GM12878 (cell line): ENCODE measurements at places on chromosomes 1 and 21. TPM values are rescaled to one million over a fixed set of nuclear protein-coding genes. Genes with fewer than 3 reads are reported as not detected.

DNA sequence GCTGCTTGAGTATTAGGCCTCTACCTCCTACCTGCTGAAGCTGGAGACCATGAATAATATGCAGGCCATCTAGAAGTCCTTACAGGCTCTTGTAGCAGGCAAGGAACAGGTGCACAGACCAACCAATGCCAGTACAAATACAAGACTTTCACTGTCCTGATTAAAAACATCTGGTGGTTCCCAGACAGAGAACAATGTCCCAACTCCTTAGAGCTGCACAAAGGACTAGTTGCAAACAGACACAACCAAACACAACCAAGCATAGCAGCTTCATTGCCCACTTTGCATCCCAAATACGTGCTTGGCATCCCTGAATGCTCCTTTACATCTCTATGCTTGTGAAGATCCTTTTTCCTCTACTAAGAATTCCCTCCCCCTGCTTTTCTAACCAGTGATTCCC, 98.1 kb upstream of the CXADR start:
- H3K4me3 ChIP-seq = no peak overlapping the region
- no peaks in the 10 kb centered on the region for H3K27me3 ChIP-seq
- no peaks in the 10 kb centered on the region for H3K4me1 ChIP-seq
- no peaks in the 10 kb centered on the region for H3K36me3 ChIP-seq
- no peak overlapping the region for H3K27ac ChIP-seq

DNA sequence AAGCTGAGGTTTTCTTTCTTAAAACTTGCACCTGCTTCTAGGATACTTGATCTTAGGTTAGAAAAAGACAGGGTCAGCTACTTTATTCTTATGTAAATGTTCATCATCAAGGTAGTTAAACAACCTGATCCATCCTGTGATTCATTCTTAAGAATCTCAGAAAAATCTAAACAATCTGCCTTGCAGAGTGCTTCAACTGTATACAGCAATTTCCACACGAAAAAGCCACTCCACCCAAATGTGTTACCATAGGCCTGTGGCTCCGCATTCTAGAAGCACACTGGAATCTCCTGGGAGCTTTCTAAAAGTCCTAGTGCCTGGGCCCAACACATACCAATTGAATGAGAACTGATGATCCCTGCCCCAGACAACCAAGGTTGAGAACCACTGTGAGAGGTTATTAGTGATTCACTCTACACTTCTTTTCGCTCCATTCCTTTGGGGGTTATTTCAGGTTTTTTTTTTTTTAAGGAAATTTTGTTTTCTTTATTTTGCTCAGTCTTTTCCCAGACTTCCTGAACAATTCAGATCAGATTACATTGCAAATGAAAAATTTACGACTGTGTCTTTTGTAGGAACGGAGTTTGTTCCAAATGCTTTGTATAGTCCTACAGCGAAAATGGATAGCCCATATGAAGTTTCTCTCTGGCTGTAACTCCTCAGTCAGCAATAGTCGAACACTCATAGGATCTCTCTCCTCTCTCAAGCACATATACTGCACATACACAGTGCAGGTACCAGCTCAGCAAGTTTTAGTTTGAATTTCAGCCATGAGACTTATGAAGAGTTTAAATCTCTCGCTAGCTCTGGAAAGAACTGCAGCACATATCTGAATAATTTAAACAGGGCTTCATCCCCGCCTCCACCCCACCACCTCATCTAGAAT, 16.1 kb downstream of the SMYD2 start:
- no peak overlapping the region for H3K4me3 ChIP-seq
- H3K36me3 ChIP-seq = no peaks in the 10 kb centered on the region
- no peak overlapping the region for H3K27ac ChIP-seq
- DNase-seq = no peak
- no peaks in the 10 kb centered on the region for H3K27me3 ChIP-seq

DNA sequence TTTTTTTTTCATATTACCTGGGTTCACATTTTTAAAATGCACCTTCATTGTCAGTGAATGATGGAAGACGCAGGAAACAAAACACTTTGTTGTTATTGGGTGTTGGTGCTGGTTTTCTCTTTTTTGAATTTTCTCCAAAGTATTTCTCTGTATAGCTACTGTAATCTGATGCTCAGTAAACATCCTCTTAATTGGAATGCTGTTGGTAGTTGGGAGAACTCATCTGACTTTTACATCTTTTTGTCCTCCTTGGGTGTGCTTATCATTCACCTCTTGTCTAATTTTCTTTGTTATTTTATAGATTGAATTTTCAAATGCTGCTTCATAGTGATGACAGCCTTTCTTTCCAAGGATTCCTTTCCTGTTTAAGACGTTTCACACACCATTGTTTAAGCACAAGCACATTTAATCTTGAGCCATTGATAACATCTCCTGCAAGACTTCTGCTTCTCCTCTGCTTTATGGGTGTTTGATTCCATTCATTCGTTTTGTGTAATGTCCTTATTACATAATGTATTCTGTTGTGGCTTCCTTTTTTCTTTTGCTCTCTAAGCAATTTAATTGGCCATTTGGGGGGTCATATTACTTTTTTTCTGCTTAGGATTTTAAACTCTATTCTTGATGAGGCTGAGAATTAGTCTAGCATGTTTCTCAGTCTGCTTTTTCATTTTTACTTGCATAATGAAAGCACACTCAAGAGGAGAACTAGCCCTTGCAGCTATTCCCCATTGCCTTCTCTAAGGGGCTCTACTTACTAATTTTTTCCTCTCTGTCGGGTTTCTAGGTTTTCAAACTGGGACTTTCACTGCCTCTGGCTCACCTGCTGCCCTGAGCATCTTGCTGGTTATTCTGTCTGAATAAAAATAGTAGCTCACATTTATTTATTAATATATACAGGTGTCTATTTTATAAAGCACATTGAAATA, 42.0 kb upstream of the CD34 start:
- H3K36me3 ChIP-seq = no peaks in the 10 kb centered on the region
- H3K4me3 ChIP-seq = no peak overlapping the region
- DNase-seq = no peak
- peaks cover 5% of the 10 kb centered on the region for H3K27me3 ChIP-seq

GRCh38 chr1:54294887-54295286, 94.9 kb downstream of the MRPL37 start:
- no peaks in the 10 kb centered on the region for H3K27me3 ChIP-seq
- no peaks in the 10 kb centered on the region for H3K4me1 ChIP-seq
- no peak overlapping the region for H3K4me3 ChIP-seq
- no peaks in the 10 kb centered on the region for H3K36me3 ChIP-seq
- H3K27ac ChIP-seq = no peak overlapping the region

DNA sequence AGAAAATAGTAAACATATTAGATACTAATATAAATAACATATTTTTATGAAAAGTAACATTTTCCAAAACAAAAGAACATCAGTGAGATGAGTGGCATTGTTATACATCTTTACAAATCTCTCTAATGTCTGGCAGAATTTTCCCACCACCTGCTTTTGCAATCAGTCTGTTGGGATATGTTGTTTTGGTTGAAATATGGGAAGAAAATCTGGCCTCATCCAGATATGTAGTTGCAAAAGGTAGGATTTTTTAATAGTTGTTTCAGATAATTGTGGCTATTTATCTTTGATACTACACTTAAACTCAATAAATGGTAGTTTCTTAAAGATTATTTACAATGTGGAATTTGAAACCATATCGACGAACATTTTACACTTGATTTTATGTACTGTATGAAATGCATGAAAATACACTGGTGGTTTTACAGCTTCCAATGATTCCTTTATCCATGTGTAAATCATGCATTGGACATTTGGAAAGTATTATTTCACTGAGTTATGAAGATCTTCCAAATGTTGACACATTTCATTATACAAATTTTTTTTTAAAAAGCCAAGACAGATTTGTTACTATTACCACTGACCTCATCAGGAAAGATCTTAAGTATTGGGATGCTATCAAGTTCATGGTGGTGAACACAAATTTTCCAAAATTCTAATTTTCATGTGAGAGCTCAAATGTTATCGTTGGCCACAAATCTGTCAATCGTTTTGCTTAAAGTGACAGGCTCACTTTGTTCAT, 74.1 kb upstream of the CD34 start:
- no peaks in the 10 kb centered on the region for H3K4me1 ChIP-seq
- DNase-seq = no peak
- no peaks in the 10 kb centered on the region for H3K36me3 ChIP-seq

DNA sequence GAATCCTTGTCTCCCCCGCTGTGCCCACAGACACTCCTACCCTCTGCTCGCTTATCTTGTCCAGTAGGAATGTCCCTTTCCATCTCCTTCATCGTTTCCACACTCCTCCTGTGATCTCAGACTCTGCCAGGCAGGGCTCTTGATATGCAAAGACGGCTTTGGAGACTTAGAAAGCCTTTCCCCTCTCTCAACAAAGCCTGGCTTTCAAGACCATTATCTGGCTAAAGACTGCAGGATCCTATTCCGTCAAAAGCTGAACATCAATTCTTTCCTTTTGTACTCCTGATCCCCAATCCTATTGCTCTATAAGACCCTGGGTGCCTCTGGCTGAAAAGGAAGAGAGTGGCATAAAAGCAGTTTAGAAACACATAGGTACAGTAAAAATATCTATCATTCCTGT, 63.9 kb downstream of the SDC3 start:
- no peaks in the 10 kb centered on the region for H3K36me3 ChIP-seq
- DNase-seq = no peak
- H3K27me3 ChIP-seq = peaks cover 4% of the 10 kb centered on the region
- H3K4me3 ChIP-seq = no peak overlapping the region
- H3K27ac ChIP-seq = no peak overlapping the region

DNA sequence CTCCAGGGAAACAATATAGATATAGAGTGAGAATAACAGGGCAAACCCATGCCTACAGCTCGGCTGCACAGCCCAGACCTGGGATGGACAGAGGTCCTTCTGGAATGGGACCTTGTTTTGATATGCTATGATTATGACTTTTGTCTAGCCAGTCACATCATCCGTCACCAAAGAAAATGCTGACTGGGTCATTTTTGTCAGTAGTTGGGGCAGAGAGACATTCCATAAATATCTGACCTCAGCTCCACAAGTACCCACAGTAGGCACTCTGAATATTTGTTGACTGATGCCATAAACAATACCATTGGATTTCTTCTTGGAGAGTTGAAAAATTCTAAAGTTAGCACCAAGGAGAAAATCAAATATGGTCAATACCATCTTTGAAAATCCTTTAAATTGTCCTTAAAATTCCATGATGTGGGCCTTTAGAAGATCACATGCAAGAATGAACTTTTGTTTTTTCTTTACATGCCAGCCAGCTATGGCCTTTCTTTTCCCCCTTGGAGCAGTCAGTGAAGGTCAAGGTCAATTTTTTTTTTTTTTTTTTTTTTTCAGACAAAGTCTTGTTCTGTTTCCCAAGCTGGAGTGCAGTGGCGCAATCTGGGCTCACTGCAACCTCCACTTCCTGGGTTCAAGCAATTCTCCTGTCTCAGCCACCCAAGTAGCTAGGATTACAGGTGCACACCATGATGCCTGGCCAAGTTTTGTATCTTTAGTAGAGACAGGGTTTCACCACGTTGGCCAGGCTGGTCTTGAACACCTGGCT, 7.3 kb downstream of the TMCO4 start:
- no peak overlapping the region for H3K27ac ChIP-seq
- peaks cover 19% of the 10 kb centered on the region for H3K4me1 ChIP-seq
- H3K4me3 ChIP-seq = no peak overlapping the region
- H3K36me3 ChIP-seq = no peaks in the 10 kb centered on the region; the same call in 1 of the 2 replicates
- no peak for DNase-seq
- no peaks in the 10 kb centered on the region for H3K27me3 ChIP-seq

DNA sequence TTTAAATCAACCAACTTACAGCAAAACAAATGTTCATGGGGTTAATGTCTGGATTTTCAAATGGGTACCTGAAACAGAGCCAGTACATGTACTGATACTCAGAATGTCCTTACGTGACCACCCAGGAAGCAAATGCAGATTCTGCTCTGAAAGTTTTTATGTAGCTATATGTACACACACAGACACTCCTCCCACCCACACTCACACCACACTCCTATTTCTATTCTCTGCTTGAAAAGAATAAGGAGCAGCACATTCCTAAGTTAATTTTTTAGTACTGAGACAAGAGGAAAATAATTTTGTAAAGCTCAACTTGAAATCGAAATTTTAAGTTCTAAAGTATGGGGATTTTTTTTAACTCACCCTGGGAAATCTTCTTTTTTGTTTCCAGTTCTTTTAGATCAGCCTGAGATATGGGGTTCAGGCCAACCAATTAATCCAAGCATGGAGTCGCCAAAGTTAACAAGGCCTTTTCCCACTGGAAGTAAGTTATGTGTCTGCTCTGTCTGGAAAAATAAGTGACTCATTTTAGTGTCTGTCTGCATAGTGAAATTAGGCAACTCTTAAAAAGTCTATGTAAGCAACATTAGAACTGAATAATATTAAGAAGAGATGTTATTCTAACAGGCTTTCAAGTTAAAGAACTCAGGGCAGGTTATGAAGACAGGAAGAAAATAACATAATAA, 75.5 kb upstream of the DYNLT5 start:
- no peaks in the 10 kb centered on the region for H3K27me3 ChIP-seq
- DNase-seq = no peak
- H3K4me3 ChIP-seq = no peak overlapping the region
- H3K4me1 ChIP-seq = no peaks in the 10 kb centered on the region
- no peaks in the 10 kb centered on the region for H3K36me3 ChIP-seq

DNA sequence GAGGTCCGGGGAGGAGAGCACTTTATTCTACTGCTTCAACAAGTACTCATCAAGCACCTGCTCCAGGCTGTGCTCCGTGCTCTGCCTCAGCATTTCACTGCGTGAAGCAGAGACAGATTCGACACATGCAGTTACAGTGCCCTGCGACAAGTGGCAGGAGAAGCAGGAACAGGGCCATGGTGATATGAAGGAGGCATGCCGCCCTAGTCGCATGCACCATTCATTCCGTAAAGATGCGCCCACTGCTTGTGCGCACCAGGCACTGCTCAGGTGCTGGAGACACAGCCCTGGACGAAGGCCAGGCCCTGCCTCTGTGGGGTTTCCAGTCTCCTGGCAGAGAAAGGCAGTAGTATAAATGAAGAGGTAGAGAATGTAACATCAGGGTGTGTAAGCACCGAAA, 206.6 kb downstream of the HIVEP3 start:
- no peak for DNase-seq
- no peak overlapping the region for H3K27ac ChIP-seq
- H3K4me3 ChIP-seq = no peak overlapping the region
- H3K4me1 ChIP-seq = peaks cover 10% of the 10 kb centered on the region
- H3K27me3 ChIP-seq = no peaks in the 10 kb centered on the region
- H3K36me3 ChIP-seq = no peaks in the 10 kb centered on the region

- H3K27me3 ChIP-seq = no peaks in the 10 kb centered on the region
- peaks cover 33% of the 10 kb centered on the region for H3K4me1 ChIP-seq
- no peaks in the 10 kb centered on the region for H3K36me3 ChIP-seq
- no peak for DNase-seq
- no peak overlapping the region for H3K27ac ChIP-seq
Measured at GRCh38 chr1:202568826-202569225, 141.4 kb downstream of the SYT2 start.

Gene IL12RB2
- total RNA-seq = 0.54 and 0.61 TPM in 2 replicates

Gene CCDC185
- not detected in 2 replicates for total RNA-seq

Gene PCSK9
- 0.15 and 0.21 TPM in 2 replicates for total RNA-seq

Gene CLEC20A
- total RNA-seq = not detected in 2 replicates

Gene TLCD4
- 0.05 TPM in 1 of 2 replicates, not detected in the other for total RNA-seq

Gene SLC1A7
- not detected in 2 replicates for total RNA-seq

Gene CIART
- total RNA-seq = 0.54 and 1.4 TPM in 2 replicates

Gene DDR2
- 8.4 and 8.8 TPM in 2 replicates for total RNA-seq
